ENCODE measurements at places on chromosomes 7 and 10. TPM values are rescaled to one million over a fixed set of nuclear protein-coding genes. Genes with fewer than 3 reads are reported as not detected.

- peak; percentile 9 for DNase-seq
Observed at GRCh38 chr10:105973360-105973759, 1191.1 kb downstream of the SORCS1 start.

DNA sequence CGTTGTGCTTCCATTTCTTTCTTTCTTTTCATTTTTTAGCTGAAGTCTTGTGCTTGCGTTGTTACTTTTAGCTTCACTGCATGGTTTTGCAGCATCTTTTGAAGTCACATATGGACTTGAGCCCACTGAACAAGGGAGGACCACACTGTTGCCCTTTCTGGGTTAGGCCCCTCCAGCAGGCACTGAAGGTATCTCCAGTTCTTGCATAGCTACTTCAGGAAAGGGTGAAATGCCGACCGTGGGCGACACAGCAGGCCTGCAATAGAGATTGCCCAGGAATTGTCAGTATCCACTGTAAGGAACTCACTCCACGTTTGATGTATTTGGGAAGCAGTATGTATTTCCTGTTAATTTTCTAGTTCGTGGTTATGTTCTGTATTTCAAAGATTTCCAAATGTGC lies 85.1 kb downstream of the WDR37 start:
- no peak for DNase-seq

DNA sequence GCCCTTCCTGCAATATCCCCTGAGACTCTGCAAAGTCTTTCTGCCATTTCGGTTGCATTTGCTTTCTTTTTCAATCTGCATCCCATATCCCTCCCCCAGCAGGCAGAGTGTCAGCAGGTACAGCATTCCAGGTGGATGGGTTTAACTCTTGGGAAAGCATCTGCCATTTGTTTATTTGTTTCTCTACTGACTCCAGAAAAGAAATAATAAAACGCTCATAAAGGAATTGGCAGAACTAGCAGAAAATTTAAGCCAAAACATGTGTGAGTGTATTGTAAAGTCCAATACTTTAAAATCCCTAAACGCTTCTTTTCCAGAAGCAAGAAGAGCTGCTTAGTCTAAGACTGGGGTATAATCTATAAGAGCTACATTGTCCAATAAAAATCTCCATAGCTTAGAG lies 393.8 kb downstream of the TNS3 start:
- DNase-seq = no peak

DNA sequence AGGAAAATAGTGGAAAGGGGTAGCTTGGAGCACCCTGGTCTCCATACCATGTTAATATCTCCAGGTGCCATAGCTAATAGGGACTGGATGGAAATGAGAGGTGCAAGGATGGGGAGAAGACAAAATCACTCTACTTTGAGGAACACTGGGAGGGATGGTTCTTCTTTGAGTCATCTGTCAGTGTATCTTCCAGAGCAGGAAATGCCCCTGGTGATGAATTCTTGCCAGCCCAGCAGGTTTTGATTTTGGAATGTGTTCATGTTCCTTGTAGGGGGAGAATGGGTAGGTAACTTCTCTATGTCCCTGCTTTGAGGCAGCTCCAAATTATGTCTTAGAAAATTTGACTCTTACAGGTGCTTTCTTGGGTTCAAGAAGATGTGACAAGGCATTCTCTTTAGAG lies 177.0 kb upstream of the GLI3 start:
- DNase-seq = no peak

DNA sequence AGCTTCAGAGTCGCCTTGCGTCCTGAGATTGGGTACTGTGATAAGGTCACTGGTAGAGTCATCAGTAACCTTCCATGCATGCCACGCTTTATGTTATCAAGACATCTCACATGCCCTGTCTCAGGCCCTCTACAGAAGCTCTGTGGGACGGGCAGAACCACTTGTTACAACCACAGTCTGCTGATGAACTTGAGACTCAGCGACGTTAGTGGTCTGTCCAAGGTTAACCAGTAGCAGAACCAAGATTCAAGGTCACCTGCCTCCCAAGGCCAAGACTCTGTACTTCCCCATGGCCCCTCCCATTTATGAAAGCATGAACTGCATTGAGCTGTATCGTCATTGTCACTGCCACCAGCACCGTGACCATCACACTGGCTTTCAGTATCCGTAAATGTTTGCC lies 15.0 kb downstream of the IQCE start:
- DNase-seq = no peak

GRCh38 chr10:29322918-29323317 lies 34.0 kb downstream of the LYZL1 start:
- DNase-seq = no peak

GRCh38 chr10:17415046-17415658 lies 39.2 kb downstream of the ST8SIA6 start:
- no peak for DNase-seq

- no peak for DNase-seq
Observed at GRCh38 chr7:133484086-133484485, 231.2 kb downstream of the EXOC4 start.

DNA sequence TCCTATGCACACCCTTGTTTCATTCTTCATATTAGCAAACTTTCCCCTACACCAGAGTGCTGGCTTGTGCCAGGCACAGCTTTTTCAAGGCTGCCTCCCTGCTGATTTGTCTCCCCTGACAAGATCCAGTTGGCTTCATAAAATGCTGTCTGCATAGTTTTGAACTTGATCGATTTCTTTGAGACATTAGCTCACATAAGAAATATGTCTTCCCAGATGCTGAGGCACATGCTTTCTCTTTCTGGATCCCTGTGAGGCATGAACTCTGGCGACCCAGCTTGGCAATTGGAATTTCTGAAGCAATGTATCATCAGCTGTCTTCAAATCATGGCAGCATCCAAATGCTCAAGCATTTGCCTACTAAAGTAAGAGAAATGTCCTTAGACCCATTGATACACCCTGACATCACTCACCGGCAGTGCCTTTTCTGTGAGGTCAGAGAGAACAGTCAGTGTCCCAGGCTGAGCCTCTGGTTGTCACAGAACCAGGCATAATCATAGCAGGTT lies 616.4 kb upstream of the GHITM start:
- DNase-seq = no peak

- DNase-seq = no peak
Observed at GRCh38 chr10:30046476-30046875, 12.9 kb downstream of the JCAD start.

DNA sequence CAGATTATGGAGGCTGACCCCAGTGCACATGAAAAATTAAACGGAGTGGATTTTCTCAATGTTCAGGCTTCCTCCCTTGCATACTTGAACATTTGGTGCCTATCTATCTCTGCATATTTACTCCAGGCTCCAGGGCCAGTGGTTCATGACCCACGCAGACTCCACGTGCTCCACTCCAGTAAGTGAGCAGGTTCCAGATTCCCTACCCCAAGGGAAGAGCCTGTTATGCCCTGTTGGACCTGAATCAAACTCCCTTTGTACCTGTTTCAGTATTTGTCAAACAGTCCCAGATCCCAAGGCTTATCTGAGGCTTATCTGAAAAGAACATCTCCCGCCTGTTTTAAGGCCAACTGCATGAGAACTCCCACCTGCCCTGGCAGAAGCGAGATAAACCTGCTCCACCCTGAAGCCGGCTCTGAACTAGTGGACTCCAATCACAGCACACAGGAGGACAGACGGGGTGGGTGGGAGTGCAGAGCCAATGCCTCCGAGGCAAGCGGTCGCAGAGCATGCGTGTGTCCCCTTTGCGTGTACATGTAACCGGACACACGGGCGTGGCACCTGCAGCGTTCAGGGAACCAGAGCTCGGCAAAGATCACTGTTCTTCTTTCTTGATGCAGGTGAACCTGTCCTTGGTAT lies 2.3 kb upstream of the FUOM start:
- DNase-seq = no peak

- DNase-seq = no peak
Observed at GRCh38 chr10:123038782-123039631, 30.2 kb downstream of the ACADSB start.

GRCh38 chr7:142883571-142884285 lies 1.8 kb downstream of the TRPV6 start:
- DNase-seq = no peak

DNA sequence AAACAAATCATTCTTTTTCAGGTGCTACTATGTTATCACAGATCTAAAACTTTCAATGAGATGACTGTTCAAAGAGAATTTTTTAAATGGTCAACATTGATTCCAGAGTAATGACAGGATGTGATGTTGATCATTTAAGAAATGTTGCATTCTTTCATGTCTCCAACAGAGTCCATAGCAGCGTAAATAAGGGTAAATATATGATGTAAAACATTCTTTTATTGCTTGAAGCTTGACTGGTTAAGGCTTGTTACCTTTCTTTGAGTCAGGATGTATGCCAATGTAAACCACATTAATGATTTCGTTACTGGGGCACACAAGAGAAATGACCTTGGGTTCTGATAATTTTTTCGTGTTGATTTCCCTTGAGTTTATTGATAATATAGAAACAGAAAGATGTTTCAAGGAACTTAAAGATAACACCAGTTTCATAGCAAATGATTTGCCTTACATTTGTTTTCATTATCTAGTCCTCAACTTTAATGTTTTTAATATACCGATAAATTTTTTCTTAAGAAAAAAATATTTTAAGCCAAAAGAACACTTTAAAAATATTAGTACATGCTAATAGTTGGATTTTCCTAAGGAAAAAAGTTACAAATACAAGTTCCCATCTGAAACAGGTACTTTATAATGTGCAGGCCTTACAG lies 3.5 kb downstream of the STK17A start:
- DNase-seq = no peak

- DNase-seq = no peak
Observed at GRCh38 chr10:60916025-60916424, 28.0 kb downstream of the RHOBTB1 start.

DNA sequence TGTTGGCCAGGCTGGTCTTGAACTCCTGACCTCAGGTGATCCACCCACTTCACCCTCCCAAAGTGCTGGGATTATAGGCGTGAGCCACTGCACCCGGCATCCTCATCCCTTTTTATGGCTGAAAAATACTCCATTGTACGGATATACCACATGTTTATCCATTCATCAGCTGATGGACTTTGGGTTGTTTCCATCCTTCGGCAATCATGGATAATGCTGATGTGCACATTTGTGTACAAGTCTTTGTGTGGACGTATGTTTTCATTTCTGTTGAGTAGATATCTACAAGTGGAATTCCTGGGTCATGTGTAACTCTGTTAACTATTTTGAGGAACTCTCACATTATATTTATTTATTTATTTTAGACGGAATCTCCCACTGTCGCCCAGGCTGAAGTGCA lies 5.7 kb upstream of the UCMA start:
- no peak for DNase-seq

DNA sequence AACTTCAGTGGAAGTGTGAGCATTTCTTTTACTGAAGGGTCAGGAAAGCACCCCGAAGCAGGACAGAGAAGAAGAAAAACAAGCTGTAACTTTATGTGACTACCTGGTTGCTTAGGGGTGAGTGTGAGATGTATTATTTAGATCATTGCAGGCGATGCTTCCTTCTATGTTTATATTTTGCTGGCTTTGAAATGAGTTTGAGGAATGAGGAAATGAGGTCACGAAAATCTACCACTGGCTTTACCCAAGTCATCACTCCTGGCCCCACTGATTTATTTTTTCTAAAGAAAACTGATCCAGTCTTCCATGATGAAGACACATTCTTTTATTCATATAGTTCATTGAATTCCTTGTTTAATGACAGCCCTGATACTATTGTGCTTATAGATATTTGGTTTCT lies 716.6 kb upstream of the FZD8 start:
- DNase-seq = no peak

DNA sequence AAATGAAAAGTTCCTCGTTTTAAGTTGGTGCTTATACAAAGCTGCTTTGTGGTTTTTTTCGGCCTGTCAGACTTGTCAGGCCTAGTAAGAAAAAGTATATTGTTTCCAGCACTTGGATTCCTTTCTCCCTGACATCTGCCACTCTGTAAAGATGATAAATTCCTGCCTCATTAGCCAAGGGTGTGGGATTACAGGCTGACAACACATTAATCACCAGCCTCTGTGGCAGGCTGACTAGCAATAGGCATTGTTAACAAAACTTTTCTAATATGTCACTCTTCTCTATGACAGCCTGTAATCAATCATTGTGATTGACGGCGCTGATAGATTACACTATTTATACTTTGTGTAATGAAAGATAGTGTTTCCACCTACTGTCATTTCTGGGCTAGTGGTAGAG lies 682.5 kb downstream of the LRMDA start:
- DNase-seq = no peak

- no peak for DNase-seq
Observed at GRCh38 chr10:121772884-121773283, 154.9 kb downstream of the ATE1 start.

CACNB2 gene
- total RNA-seq = 45.6 TPM

FOXK1 gene
- total RNA-seq = 16.8 TPM

SLC13A4 gene
- total RNA-seq = not detected

CNNM1 gene
- 0.16 TPM for total RNA-seq

ZNF783 gene
- 4.3 TPM for total RNA-seq

MRPL32 gene
- 66.8 TPM for total RNA-seq

NPSR1 gene
- not detected for total RNA-seq
